ENCODE measurements at places on chromosomes 3 and 15.

DNA sequence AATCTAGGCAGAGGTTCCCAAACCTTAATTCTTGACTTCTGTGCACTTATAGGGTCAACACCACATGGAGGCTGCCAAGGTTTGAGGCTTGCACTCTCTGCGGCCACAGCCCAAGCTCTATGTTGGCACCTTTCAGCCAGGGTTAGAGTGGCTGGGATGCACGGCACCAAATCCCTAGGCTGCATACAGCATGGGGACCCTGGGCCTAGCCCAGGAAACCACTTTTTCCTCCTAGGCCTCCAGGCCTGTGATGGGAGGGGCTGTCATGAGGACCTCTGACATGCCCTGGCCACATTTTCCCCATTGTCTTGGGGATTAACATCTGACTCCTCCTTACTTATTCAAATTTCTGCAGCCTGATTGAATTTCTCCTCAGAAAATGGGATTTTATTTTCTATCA is 165.4 kb downstream of the SI start:
- no peak for DNase-seq

DNA sequence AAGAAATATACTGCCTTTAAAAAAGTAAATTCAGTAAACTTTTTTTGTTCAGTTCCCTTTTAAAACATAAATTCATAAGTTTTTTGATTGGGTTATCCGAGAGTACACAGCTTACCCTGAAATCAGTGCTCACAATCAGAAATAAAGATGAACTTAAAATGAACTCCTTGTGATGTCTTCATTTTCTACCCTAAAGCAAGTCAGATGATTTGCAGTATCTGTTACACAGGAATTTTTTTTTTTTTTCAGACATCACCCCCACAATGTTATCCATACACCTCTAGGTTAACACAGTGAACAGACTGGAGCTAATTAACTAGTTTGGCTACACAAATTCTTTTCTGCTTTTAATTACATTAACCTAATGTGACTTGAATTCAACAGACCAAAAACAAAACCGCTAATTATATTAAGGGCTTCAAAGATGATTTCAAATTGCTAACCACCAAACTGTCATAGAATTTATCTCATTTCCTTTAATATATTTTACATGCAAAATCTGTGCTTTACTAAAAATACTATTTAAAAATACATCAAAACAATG is 1042.0 kb downstream of the ROBO1 start:
- DNase-seq: no peak

DNA sequence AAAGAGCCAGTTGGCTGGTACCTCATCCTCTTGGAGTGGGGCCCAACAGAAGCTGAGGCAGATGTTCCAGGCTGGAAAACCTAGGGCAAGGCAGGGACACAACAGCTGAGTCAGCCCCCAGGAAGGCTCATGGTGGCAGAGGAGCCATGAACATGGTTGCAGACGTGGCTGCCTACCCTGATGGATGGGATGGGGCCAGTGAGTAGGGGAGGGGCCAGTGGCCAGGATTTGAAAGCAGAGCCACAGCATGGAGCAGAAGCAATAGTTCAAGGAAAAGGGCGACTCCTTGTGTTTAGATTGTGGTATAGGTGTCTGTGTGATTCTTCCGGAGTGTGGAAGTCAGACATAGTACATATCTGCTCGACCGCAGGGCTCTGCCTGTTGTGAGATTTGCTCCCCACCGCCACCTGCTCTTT is 24.2 kb downstream of the PXYLP1 start:
- DNase-seq: peak; percentile 65

GRCh38 chr15:98428253-98428989 is 219.9 kb upstream of the IGF1R start:
- peak; percentile 77 for DNase-seq

DNA sequence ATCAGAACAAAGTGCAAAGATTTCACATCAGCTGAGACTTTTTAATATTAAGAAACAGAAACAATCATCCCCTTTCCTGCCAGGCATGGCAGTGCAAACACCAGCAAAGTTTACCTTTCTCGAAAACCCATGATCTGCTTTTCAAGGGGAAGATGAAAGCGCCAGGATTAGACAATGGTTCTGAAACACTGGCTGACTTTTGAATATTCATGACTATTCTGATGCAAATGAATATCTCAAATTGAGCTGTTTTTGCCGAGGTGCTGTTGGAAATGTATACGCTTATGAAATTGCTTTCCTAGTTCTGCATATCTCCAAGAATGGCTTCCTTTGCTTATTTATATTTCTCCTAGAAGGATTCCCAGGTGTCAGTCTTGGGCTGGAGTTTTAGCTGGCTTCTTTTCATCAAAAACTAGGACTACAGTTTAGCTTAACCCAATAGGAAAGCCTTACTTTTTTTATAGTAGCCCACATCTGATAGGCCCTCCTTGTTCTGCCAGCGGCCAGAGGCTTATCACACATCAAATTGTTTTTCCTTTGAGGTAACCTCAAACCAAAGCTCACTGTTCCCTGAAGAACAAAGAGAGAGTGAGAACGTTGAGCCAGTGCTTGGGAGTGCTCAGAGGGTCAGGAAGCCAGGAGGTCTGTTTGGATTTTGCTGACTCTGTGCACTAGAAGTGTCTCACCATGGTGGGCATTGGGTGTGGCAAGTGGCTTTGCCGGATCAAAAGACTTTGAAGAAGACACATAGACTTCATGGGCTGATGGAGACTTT is 74.0 kb upstream of the PLCL2 start:
- no peak for DNase-seq

- DNase-seq: no peak
Measured at GRCh38 chr15:101203607-101204189, 48.1 kb downstream of the CHSY1 start.

DNA sequence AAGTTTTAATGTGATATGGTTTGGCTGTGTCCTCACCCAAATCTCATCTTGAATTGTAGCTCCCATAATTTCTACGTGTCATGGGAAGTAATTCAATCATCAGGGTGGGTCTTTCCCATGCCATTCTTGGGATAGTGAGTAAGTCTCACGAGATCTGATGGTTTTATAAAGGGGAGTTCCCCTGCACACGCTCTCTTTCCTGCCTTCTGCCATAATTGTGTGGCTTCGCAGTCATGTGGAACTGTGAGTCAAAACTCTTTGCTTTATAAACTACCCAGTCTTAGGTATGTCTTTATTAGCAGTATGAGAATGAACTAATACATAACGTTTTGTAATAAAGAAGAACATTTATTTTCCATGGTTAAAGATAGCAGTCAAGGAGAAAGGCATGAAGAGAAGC is 39.2 kb upstream of the GOLIM4 start:
- no peak for DNase-seq

DNA sequence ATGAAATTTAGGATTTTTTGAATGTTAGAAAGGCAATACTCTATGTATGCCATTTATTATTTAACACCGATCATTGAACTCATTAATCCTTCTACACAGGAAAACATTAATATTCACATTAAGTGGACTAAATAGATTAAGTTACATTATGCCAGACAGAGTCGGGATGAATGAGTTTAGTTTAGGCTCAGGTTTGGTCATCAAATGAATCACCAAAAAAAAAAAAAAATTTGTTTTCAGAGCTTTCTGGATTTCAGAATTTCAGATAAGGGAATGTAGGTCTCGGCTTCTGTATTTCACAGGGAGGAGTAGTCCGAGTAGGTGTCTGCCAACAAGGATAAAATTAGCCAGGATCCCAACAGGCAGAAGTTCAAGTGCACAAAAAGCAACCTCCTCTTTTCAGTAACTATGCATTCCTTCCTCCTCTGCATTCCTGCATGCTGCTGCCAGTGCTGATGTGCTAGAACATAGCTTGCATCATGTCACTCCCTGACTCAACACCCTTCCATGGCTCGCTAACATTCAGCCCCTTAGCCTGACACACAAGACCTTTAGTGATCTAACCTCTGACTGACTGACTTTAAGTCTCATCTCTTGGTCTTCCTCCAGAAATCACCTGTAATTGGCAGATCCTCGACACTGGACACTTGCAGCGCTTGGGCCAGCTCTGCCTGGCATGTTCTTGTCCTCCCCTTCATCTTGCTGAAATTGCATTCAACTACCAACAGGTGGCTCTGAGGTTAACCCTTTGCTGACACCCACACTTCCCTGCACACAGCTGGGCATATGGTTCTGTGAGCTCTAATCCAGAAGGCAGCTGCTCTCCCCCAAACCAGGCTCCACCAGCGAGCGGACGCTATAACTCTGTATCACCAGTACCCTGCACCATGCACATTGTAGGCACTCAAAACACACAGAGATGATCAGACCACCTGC is 145.4 kb upstream of the PROK2 start:
- peak; percentile 35 for DNase-seq

DNA sequence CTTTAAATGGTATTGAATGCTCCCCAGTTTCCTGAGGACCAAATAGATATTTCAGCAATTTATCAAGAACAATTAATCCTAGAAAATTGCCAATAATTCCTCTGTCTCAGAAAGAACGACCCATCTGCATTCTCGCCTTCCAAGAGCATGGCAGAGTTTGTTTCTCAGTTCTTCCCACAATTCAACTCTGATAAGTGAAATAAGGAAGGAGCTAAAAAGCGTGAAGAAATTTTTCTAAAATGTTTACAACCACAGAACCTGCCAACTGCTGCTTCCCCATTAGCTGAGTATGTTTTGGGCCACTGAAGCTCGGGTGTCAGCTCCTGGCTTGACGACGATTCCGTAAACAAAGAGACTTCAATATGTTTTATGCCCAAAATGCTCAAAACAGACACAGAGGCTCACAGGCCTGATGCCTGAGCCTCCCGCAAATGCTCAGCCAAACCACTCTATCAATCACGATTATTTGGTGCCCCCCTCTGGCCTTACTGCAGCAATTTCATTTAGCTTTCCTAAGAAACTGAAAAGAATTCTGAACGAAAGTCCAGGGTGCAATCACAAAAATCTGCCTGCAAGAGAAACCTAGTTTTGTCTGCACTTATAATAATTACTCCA is 259.2 kb upstream of the CCDC54 start:
- peak; percentile 10 for DNase-seq

- DNase-seq: peak; percentile 72
Measured at GRCh38 chr15:28098766-28099554, at the start of gene OCA2. Gene OCA2 (minus strand): TSS chr15:28099315. CDS start chr15:28081874, 17,441 bp downstream.

DNA sequence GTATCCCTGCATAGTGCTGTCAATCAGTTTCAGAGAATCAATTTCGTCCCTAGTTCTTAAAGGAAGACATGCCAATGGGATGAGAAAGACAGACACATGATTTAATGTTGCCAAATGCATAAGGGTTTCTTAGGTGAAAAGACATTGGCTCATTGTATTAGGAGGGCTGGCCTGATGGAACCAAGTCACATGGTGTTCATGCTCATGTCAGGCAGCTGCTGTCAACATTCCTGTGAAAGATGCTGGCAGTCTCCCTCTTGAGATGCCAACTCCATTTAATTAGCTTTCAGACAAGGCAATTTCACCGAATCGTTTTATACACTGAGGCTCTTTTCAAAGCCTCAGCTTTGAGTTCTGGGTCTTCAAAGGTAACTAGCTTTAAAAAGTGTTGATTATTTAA is 16.1 kb upstream of the IL1RAP start:
- no peak for DNase-seq

GRCh38 chr3:197746801-197747237 is 2.9 kb upstream of the FYTTD1 start:
- no peak for DNase-seq

- DNase-seq: no peak
Measured at GRCh38 chr3:48276911-48277641, 36.2 kb downstream of the ZNF589 start.

DNA sequence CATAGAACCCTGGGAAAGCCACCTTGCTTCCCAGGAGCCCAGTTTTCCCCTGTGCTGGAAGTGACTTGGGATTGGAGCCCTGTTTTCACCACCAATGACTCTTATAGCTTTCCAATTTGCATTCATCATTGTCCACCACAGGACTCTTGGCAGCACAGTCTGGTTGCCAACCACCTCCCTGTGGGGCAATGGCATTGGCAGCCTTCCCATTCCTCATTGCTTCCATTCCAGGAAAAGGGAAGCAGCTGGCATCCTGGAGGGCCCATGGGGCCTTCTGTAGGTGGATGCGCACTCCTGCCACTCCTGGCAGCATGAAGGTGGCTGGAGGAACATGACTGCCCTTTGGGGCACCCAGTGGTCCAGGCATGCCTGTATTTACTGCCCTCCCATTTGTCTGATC is 57.7 kb downstream of the FEM1B start:
- no peak for DNase-seq

DNA sequence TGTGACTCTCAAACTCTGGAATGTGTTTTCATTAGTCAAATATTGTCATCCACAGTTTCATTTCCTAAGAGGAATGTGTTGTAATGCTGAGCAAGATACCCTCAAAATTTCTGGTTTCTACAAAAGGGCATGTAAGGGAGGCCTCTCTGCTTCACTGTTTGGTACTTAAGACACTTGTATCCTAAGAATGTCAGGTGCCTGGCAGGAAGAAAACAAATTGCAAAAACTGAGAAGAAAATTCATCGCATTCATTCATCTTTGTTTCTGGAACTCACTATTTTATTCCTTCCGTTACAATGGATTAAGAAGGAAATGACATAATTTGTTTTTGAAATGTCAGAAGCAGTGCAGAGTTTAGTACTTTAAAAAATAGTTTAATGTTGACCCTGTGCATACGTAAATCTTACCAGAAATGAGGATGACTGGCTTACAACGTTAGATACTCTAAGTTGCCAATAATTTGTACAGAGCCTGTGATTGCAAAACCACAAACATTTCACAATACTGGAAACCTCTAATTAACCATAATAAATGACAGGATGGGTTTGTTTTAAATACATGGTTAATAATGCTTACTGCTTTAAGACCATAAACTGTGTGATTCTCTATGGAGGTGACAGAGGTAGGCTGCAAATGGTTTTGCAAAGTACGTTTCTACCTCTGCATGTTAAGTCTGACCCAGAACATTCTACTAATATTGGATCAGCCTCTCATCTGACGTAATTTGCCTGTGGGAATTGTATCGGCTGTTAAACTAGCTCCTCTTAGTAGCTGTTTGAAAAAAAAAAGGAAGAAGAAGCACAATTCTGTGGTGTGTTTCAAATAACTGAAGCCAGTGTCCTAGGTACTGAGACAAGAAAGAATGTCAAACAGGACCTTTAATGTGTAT is 477.8 kb downstream of the RBMS3 start:
- DNase-seq: no peak

DNA sequence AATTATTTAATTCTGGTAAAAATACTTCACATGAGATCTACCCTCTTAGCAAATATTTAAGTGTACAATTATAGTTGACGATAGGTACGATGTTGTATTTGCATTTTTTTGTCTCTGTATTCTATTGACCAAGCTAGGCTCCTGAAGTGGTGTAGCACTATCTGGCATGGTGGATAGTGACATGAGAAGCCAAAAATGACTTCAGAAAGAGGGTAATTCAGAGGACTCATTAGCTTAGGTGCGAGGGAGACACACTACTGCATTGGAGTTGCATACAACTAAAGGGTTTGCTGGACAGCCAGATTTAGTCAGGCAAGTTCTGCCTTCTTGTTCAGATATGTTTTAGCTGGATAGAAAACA is 50.6 kb downstream of the KBTBD8 start:
- DNase-seq: no peak

- DNase-seq: no peak
Measured at GRCh38 chr15:81747482-81747881, 298.3 kb downstream of the MEX3B start.

- DNase-seq: no peak
Measured at GRCh38 chr15:99682455-99682854, 50.8 kb downstream of the LYSMD4 start.

Measured in activated CD4-positive, alpha-beta T cell treated with anti-CD3 and anti-CD28 coated beads for 48 hours (primary cell).